ENCODE measurements at places on chromosomes 4 and X. TPM values are rescaled to one million over a fixed set of nuclear protein-coding genes. Genes with fewer than 3 reads are reported as not detected.

DNA sequence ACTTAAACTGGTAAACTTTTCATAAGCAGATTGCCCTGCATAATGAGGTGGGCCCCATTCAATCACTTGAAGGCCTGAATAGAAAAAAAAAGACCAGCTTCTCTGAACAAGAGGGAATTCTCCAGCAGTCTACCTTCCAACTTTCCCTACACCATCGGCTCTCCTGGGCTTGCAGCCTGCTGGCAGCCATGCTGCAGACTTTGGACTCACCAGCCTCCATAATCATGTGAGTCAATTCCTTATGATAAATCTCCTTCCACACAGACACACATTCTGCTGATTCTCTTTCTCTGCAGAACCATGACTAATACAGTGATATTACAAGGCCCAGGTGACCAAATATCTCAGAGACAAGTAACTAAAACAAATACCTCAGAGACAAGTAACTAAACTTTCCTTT is 113.8 kb upstream of the WDR17 start:
- DNase-seq, result no peak

Gene SPANXN4
- not detected for total RNA-seq

DNA sequence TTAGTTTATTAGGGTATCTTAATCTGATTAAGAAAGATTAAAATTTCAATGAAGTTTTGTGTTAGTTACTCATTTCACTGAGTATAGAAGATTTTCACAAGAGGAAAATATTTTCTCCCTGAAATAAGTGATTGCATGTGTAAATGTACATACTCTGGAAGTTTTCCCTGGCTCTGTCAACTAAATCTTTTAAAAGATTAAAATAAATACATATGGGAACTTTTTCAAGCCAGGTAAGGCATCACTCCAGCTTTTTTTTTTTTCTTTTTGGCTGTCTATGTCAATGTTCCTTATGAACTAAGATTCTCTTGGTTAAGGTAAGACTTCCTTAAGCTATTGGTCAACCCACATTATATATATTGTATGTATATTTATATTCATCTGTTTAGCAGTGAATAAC is 117.6 kb downstream of the CBR4 start:
- no peak for DNase-seq

DNA sequence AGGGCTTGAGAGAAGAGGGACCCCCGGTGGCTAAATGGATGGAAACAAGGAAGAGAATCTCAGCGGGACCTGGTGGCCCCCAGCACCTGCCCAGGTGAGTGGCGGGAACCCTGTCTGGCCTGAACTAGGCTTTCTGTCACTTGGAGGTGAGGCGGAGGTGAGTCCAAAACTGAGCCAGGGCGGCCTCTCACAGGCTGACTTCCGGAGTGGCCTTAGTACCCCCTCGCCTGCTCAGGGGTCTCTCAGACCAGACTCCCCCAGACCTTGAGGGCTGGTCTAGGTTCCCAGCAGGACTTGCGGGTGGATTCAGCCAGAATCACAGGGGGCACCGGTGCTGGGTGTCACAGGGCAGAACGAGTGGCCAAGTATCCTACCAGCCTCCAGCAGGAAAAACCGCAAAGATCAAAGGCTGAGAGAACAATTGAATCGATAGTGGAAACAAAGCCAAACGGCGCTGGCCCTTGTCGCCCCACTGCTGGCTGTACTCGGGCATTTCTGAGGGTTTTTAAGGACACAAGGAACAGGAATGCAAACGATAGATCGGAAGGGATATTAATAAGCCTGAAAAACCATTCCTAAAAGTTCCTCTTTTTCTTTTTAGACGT is 67.8 kb downstream of the WFS1 start:
- DNase-seq, result no peak

GRCh38 chr4:174009686-174010451 is 273.6 kb downstream of the FBXO8 start:
- DNase-seq, result no peak

Gene ANK2
- total RNA-seq, result 13.1 TPM

DNA sequence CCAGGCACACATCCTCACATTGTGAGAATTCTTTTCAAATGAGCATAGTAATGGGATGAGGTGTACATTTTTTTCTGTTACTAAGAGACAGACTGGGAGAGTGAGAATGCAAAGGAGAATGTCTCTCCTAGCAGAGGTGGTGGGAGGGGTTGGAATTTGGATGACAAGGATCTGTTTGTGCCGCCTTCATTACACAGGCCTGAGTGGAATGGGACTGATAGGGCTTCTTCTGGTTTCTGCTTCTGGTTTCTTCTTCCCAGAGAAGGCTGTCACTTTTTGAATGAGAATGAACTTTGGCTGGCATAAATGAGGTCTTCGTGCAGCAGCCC is 55.4 kb downstream of the C4orf51 start:
- no peak for DNase-seq

Gene SERTM2
- not detected for total RNA-seq

Gene LGI2
- 0.80 TPM for total RNA-seq

DNA sequence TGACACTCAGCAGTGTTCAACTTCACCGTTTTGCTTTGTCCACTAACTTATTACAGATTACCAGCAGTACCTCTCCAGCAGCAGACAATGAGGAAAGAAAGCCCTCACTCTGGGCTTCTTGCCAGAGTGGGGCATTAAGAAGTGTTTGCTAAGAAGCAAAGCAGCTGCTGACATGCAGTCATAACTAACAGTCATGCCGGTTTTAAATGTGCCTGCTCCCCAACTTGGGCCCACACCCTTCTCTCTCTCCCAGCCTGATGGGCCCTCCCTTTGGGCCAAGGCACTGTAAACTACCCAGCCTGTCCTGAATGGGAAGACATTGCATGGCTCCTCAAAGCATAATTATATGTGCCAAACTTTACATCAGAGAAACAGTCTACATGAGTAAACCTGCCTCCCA is 54.6 kb upstream of the HHIP start:
- DNase-seq, result no peak

DNA sequence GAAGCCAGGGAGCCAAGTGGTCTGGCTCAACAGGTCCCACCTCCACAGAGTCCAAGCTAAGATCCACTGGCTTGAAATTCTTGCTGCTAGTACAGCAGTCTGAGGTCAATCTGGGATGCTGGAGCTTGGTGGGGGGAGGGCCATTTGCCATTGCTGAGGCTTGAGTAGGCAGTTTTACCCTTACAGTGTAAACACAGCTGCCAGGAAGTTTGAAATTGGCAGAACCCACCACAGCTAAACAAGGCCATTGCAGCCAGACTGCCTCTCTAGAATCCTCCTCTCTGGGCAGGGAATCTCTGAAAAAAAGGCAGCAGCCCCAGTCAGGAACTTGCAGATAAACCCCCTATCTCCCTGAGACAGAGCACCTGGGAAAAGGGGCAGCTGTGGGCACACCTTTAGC is 84.9 kb downstream of the EDA2R start:
- no peak for DNase-seq

- peak; percentile 91 for DNase-seq
Measured at GRCh38 chr4:6953751-6954380, 44.2 kb downstream of the TBC1D14 start.

Gene MAGEA10
- not detected for total RNA-seq

Data from upper lobe of left lung (tissue), 6 donors.